ENCODE measurements at places on chromosomes 2 and 18. TPM values are rescaled to one million over a fixed set of nuclear protein-coding genes. Genes with fewer than 3 reads are reported as not detected.

FAM136A gene
- 19.5 TPM for total RNA-seq

- no peak for DNase-seq
Measured at GRCh38 chr2:138023976-138024375, 59.7 kb downstream of the HNMT start.

GRCh38 chr2:127011231-127011661 is 95.7 kb downstream of the BIN1 start:
- no peak for DNase-seq

RGPD4 gene
- total RNA-seq, result not detected

DNA sequence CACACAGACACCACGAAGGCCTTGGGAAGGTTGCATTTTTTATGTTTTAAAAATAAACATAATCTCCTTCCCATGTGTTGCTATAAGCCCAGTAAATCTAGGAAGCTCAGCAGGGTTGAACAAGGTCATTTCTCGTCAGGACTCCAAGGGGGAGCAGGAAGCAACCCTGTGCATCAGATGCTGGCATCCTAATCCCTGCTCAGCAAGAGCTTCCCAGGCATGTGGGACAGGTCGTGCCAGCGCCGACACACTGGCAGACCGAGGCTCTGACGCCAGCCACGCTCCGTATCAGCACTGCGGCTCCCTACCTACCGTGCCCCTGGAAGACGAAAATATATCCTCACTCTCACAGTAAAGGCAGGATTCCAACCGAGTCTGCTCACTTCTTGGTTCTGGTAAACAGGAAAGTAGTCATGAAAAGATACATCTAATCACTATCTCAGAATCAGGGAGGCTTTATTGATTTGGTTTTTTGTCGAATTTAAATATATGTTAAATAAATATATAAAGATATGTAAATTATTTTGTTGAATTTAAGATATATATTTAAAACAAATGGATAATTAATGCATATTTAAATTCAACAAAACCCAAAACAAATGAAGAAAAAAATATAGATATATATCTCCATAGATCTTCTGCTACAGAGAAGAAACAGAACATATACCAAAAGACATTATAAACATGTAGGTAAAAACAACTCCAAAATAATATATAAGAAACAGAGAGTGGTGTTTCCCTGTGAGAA is 61.4 kb downstream of the TXNL1 start:
- peak; percentile 42 for DNase-seq

- DNase-seq, result no peak
Measured at GRCh38 chr2:132790207-132790785, 120.3 kb upstream of the LYPD1 start.

UGT1A10 gene
- not detected for total RNA-seq

EPHA4 gene
- 33.5 TPM for total RNA-seq

GRCh38 chr18:78727057-78727739 is 252.4 kb upstream of the SALL3 start:
- no peak for DNase-seq

DNA sequence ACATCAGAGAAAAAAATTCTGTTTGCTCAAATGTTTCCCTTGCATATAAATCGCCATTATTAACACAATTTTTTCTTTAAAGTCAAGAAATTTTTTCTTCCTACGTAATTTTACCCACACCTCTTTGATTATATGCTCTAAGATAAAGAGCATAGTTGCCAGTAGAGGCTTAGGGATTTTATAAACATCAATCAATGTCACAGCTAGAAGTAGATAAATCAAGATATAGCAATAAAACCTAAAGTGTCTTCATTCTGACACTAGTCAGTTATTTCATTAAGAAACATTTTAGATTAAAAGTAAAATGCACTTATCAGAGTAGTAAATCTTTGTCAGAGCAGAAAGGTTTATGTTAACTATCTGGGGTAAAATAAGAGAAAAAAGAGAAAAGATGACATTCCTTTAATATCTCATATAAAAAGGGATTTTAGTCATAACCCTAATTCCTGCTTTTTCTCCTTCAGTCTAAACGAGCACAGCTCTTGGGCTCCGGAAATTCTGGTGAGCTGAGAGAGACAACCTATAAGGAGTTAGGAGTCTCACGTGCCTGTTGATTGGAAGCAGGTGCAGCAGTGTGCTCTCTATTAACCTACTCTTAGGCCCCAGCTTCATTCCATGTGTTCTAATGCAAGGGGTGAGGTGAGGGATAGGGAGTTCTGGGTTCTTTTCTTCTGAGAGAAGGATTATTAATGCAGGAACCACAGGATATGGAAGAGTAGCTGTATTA is 172.4 kb upstream of the GULP1 start:
- no peak for DNase-seq

PLB1 gene
- total RNA-seq, result 5.5 TPM

DSC3 gene
- 0.14 TPM for total RNA-seq

GRCh38 chr2:3249476-3249962 is 128.1 kb downstream of the EIPR1 start:
- DNase-seq, result no peak

DNA sequence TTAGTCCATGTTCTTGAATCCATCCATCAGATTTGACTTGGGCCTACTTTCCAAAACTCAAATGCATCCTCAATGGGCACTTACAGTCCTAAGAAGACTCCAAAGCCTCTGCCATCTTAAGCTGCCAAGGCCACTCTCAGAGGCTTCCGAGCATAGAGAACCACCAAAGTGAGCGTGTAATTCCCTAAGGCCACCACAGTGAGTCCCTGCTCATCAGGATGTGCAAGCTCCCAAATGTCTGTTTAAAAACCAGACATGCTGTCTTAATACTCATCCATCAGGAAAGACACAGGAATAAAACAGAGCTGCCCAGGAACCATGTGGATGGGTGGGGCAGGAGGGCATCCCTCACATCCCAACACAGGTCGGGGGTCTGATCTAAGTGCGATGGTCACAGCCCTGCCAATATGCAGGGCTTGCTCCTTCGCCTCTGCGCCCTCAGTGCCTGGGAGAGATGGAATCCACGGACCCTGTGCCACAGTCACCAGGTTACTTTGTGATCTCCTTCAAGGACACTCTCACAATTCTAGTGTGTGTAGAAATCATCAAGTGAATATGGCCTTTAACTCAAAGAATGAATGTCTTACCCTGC is 80.4 kb downstream of the POLR1A start:
- DNase-seq, result no peak

LIMS3 gene
- not detected for total RNA-seq

- peak; percentile 76 for DNase-seq
Measured at GRCh38 chr18:76970770-76971559, 148.6 kb downstream of the ZNF236 start.

SESTD1 gene
- 95.3 TPM for total RNA-seq

DNA sequence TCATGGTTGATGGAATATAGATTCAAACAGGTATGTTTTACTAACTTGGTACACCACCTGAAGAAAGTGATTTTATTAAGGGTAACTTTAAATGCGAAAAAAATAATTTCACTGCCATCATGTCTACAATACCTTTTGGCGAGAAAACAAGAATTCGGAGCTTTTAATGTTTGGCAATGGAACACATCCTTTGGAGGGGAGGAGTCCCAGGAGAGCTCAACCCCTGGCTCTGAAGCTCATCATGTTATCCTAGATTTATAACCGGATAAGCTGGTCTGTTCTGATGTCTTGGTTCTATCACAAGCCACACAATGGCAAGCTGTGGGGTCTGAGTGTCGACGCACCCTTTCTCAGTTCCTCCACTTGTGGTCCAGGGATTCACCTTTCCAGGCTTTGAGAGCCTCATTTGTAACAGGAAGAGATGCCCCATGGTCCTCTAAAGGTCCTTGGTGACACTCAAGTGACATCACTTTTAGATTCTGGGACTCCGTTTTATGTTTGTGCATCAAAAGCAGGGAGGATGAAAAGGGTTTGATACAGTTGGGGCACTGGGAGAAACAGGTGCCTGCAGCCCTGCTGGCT is 172.7 kb downstream of the BCL2 start:
- DNase-seq, result no peak

DNA sequence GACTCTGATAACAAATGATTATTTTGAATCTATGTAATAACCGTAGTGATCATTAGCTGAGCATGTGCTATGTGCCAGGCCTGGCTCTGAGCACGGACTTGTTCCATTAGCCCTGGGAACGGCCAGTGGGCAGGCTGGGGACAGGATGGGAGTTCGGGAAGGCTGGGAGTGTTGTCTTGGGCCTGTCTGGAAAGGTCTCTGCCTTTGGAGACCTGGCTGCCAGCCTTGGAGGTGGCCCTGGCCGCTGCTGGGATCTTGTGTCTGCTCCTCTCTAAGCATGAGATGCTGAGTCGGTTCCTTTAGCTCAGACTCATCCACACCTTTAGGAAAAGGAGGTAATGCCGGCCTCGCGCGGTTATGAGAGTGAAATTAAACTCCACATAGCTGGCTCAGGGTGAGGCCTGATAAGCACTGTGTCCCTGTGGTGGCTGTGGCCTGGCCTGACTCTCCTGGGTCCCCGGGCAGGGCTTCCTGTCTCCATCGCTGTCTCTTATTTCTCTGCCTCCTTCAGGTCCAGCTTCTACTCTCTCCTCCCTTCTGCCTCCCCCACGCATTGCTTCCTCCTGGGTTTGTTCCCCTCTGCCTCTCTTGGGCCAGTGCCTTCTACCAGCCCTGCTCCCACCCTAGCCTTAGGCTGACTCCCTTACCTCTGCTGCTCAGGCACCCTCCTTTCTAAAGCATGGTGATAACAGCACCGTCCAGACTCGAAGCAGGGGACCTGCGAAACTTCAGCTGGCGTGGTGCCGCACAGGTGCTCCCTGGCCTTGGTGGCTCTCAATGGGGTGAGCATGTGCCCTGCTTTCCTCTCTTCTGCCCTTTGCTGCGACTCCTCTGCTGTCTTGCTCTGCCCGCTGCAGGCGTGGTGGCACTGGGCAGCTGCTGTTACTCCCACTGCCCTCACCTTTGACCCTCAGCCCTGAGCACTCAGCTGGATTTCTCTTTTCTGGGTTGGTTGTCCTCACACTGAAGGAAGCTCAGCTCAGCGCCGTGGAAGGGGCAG is 41.8 kb downstream of the NCK2 start:
- DNase-seq, result no peak

GRCh38 chr2:102296449-102296848 is 14.9 kb upstream of the IL1RL1 start:
- no peak for DNase-seq

GRCh38 chr2:172282944-172283343 is 144.4 kb upstream of the ITGA6 start:
- DNase-seq, result no peak

DNA sequence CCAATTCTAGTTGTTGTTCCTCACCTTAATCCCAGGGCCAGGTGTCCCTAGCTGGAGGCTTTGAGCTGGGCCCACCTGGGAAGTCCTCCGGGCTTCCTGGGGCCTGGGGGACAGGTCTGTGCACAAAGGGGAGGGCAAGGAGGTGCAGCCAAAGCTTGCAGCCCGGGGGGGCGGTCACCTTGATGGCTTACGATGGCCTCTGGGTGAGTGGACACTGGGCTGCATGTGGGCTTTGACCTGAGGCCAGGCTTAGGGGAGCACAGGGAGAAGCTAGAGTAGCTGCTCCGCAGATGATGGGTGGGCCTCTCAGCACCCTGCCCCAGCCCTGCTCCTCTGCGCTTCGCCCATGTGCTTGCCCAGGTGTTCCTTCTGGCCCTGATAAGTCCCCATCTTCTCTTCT is 41.8 kb upstream of the HAAO start:
- DNase-seq, result no peak

- DNase-seq, result no peak
Measured at GRCh38 chr2:181743723-181744031, 63.4 kb upstream of the NEUROD1 start.

DNA sequence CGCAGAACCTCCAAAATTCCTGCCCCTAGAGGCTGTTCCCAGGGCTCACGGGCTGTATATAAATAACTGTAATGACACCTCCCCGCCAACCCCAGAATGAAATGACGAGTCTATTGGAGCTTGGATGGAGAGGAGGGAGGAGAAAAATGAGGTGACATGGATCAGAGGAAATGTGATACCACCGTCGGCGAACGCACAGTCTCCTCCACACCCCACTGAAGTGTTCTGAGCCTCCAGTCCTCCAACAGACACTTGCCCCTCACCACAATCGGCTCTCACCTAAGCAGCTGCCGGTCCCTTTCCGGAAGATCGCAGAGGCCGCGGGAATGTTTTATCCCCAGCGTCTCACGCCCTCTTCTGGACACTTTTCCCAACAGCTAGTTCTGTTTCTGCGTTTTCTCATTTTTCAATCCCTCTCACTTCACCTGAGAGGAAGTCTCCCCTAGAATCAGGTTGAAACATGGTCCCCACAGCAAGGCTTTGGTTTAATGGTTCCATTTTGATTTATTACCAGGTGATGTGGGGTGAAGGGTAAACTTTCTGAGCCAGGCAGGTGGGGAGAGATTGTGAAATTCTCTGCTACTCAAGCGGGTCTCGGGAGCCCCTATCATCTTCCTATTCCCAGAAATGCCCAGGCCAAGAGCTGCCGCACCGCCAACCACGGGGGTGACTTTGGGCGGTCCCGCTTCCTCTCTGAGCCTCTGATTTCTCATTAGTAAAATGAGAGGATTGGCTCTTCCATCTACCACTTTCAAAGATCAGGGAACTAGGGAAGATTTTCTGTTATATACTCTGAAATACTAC is 9.1 kb upstream of the MYO5B start:
- peak; percentile 29 for DNase-seq

- DNase-seq, result no peak
Measured at GRCh38 chr18:73579698-73580097, 567.9 kb downstream of the FBXO15 start.

DNA sequence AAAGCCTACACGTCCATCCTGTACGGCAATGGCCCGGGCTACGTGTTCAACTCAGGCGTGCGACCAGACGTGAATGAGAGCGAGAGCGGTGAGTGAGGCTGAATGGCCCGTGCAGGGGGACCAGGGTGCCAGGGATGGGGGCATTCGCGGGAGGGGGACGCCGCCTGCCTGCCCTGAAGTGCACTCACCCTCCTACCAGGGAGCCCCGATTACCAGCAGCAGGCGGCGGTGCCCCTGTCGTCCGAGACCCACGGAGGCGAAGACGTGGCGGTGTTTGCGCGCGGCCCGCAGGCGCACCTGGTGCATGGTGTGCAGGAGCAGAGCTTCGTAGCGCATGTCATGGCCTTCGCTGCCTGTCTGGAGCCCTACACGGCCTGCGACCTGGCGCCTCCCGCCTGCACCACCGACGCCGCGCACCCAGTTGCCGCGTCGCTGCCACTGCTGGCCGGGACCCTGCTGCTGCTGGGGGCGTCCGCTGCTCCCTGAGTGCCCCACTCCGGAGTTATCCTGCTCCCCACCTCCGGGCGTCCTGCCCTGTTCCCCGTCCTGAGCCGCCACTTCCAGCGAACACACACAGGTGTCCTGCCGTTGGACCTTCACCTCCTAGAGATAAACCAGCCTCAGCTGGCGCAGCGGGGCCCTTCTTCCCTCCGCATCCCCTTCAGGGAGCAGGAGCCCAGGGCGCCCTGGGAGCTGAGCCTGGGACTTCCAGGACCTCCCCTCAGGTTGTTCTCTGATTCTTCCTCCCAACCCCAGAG is 2.9 kb downstream of the ALPI start:
- DNase-seq, result peak; percentile 12

ICA1L gene
- total RNA-seq, result 28.3 TPM

DNA sequence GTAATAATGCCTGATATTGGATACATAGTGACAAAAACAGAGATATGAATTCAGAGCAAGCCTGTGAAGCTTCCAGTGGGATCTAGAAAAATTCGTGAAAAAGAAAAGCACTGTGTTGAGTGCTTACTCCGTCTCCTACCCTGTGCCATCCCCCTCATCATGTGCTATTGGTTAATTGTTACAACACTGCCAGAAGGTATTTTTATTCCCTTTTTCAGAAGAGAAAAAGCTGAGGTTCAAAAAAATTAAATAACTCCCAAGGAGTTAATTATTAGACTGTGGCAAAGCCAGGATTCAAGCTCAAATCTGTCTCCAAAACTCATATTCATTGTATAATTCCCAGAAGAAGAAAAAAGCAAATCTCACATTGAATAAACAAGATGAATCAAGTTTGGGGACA is 735.5 kb upstream of the ACVR2A start:
- DNase-seq, result no peak

All from upper lobe of left lung (tissue), 6 donors.